ENCODE measurements at places on chromosomes 1 and 21.

GRCh38 chr1:52907068-52907811, 14.3 kb downstream of the ECHDC2 start:
- no peak for DNase-seq

- no peak for DNase-seq
Measured at GRCh38 chr1:194710671-194711070, 1524.3 kb upstream of the B3GALT2 start.

DNA sequence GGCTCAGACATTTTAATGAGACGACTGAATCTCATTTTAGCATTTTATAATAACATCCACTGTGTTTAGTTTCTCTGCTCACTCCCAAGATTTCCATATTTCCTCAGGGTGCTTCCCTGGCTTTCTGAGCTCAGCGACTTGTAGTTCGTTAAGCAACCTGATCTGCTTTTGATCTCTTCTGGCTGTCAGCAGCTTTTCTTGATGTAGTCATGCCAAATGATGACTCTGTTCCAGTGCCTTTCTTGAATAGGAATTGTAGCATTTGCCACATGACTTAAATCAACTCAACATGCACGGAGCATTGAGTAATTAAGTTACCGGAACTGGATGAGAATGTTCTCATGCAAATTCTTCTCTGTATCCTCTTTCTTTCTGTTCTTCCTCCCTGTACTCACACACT, 246.1 kb downstream of the FMN2 start:
- no peak for DNase-seq

GRCh38 chr1:10185759-10186158, 24.6 kb upstream of the KIF1B start:
- DNase-seq: no peak

DNA sequence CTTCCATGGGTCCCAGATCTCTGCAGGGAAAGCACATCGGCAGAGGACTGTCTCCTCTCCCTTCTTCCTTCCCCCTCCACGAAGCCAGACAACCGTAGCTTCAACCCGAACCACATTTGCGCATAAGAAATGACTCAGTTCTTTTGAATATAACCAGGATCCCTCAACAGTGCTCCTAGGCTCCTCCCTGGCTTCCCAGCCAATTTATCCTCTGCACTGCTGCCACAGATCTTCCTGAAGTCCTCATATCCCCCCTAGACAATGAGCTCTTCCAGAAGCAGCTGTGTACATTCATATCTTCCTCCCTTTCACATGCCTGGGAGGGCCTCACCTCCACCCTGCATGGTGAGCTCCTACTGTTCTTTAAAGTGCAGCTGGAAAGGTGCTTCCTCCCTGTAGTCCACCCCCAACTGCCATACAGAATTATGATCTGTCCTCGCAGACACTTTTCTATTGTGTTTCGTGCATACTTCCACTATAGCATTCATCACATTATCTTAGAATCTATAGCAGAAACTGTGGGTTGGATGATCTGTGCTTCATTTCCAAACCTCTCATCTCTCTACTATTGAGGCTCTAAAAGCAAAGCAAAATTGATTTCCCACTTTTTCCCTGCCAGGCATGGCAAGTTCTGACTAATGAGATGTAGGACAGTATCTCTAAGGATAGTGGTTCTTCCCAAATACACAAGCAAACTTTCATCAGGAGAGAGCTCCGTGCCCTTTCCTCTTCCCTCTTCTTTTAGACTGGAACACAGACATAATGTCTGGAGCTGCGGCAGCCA, 179.3 kb upstream of the HMGB4 start:
- DNase-seq: no peak

GRCh38 chr1:180909462-180909976, 3.2 kb upstream of the KIAA1614 start:
- no peak for DNase-seq
